Osteoblast (primary cell): ENCODE measurements at places on chromosomes 12 and 14. TPM values are rescaled to one million over a fixed set of nuclear protein-coding genes. Genes with fewer than 3 reads are reported as not detected.

DNA sequence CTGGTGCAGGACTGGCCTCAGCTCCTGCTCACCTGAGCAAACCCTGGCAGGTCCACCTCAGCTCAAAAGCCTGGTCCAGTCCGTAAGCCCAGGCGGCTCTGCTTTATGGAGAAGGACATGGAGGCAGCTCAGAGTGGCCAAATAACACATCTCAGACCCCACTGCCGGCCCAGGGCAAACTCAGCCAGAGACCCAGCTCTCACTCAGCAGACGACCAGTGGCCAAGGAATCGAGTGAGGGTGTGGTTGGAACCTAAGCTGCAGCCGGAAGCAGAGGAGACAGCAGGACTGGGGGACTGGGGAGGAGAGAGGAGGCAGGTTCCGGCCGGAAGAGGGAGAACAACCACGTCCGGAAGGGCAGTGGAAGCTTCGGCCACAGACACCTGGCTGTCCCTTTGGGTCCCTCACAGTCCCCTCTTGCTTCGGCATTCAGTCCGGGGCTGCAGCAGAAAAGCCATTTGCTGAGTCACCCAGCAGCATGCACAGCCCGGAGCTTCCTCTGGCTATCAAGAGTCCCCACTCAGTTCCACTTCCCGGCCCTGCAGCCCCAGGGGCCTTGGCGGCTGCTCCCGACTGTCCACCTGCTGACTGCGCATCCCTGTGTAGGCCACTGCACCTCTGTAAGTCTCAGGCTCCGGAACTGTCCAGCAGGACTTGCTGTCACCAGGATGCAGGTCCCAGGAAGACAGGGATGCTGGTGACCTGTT lies 104.0 kb downstream of the CALM1 start:
- peak; percentile 62 for DNase-seq

- no peak for DNase-seq
Measured at GRCh38 chr12:68240975-68241374, 12.4 kb downstream of the IL22 start.

GRCh38 chr14:37278636-37279538 lies 81.2 kb downstream of the MIPOL1 start:
- no peak for DNase-seq

KRT85 gene
- total RNA-seq: not detected in 2 replicates

DNA sequence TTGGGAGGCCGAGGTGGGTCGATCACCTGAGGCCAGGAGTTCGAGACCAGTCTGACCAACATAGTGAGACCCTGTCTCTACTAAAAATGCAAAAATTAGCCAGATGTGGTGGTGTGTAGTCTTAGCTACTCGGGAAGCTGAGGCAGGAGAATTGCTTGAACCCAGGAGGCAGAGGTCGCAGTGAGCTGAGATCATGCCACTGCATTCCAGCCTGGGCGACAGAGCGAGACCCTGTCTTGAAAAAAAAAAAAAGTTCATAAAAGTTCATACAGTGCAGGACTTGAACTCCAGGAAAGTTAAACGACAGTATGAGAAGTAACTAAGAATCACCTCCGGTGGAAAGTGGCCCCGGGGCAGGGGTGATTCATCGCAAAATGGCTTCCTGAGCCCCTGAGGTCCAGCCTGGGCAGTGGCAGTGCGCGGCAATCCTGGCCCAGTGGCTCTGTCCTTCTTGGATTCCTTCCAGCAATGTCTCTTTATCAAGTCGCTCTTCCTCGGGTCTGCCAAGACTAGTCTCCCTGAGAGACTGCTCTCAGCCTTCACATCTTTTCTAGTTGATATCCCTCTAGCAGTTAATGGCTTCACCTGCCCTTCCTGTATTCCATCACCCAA lies 16.7 kb upstream of the MAP1LC3B2 start:
- no peak for DNase-seq

GRCh38 chr14:21852061-21852664 lies 178.5 kb upstream of the OR4E1 start:
- DNase-seq: no peak
